Fibroblast of upper back skin (primary cell): ENCODE measurements at places on chromosomes 11 and 22.

- no peak for DNase-seq
These were observed 54.4 kb downstream of the ARL14EP start for GRCh38 chr11:30377347-30377746.

- peak; percentile 94 for DNase-seq
These were observed 47.6 kb upstream of the THY1 start for GRCh38 chr11:119470317-119471291.

DNA sequence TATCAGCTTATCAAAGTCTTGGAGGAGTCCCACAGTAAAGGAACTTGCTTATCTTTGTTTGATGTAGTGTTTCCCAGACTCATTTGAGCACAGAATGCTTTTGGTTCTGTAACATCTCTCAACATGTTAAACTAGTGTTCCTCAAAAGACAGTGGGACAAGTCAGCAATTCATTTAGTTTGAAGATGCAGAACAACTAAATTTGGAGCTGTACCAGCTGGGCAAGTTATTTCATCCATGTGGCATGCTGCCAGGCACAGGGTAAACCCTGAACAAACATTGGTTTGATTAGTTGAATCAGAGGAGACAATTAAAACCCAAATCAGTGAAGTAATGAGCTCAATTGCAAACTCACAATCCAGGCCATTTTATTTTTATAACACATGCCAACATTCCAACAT is 141.2 kb downstream of the CSNK2A3 start:
- DNase-seq = no peak

DNA sequence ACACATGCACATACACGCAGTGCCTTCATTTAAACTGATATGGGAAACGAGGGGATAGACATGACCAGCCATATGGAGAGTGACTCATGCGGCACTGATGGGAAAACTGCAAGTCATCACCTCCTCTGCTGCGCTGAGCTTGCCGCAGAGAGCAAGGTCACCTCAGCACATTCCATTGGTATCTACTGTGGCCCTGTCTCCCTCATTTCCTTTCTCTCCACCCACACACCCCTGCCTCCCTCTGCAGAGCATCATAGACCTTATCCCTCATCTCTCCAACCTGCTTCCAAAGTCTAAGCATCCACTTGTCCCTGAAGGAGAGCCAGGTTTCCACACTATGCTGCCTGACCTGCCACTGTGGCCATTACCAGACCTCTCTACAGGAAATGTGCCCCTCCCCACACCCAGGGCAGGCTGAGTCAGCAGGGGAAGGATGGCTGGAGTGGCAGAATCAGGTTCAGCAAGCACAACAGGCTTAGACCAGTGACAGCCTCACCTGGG is 116.9 kb upstream of the SNX19 start:
- DNase-seq = peak; percentile 95

- no peak for DNase-seq
These were observed 29.4 kb upstream of the NAV2 start for GRCh38 chr11:19683141-19683805.

DNA sequence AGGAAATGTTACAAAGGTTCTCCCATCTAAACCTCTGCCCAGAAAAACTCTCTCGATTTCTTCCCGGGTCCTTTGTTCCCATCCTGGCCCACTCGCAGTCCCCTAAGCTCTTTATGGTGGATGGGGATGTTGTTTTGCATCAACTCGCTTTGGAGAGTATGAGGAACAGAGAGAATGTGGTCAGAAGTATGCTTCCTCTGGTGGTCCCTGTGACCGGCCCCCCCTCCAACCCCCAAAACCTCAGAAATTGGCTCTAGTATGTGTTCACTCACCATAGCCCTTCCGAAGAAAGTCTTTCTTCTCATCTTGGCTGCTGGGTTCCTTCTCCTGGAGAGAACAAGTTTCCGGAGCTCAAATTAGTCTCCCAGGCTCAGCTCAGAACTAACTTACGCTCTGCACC is 54.4 kb downstream of the GRAMD1B start:
- DNase-seq = no peak

DNA sequence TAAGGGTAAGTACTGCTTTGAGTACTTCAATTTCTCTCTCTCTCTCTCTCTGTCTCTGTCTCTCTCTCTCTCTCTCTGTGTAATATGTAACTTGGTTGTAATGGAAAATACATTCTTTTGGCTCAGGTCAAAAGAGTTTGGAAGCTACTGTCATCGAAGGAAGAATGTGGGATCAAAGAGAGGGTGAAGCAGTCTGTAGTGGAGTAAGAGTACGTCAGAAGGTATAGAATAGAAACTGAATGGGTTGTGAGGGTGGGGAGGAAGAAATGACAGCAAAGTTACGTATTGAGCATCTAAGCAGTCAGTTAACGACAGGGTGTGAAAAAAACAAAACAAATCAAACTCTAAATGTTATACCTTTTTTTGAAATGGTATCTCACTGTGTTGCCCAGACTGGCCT is 10.0 kb downstream of the NCAM1 start:
- no peak for DNase-seq

DNA sequence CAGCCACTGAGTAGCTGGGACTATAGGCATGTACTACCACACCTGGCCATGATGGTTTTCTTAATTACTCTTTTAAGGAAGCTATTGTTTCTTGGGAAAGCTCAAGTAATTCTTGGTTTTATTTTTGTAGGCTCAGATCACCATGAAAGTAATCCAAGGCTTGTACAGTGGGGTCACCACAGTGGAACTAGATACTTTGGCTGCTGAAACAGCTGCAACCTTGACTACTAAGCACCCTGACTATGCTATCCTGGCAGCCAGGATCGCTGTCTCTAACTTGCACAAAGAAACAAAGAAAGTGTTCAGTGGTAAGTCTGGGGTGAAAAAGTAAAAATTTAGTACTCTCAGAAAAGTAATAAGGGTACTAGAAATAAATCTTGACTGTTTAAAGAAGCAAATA is 11.3 kb downstream of the RRM1 start:
- no peak for DNase-seq

DNA sequence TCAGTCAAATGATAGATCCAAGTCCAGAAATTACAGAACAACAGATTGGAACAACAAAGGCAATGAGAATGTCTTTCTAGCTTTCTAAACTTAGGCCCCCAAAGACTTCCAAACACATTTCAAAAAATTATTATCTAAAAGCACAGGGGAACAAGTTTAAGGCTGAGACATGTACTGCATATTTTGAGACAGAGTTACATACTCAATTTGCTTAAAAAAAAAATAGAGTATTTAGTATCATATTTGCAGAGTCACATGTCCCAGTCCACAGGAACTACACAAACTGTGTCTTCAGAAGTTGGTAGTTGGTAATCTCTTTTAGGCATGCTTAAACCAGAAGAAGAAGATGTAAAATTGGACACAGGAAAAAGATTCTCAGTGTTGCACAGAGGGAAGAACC is 127.2 kb downstream of the MAML2 start:
- no peak for DNase-seq

- no peak for DNase-seq
These were observed 58.0 kb upstream of the TTLL12 start for GRCh38 chr22:43244803-43245527.

DNA sequence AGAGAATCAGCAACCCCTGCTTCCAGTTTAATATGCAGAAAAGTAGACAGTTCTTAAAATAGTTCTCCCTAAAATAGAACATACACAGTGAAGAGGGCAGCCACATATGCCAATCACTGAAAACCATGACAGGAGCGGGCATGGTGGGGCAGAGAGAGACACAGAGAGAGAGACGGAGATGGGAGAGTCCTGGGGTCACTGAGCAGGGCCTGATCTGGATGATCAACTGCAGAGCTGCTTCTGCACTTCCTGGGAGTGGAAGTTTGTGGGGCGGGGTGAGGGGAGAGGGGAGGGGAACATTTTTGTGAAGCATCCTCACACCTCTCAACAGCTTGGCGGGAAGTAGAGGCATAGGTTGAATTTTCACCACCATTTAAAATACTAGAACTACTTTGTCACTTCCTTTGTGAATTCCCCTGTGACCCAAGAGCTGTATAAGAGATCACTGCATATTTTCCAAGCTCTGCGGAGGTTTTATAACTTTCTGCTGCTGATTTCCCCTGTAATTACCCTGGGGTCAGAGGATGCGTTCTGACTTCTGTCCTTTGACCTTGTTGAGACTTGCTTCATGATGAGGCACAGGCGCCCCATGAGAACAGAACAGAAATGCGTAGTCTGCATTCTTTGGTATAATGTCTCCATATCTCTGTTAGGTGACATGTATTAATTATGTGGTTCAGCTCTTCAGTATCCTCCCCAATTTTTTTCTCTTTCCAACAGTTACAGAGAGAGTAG is 419.4 kb downstream of the BRD1 start:
- no peak for DNase-seq

- DNase-seq = peak; percentile 26
These were observed 38.5 kb upstream of the NAV2 start for GRCh38 chr11:19673924-19674729.

- DNase-seq = no peak
These were observed 35.5 kb upstream of the GAB4 start for GRCh38 chr22:17043521-17043920.

DNA sequence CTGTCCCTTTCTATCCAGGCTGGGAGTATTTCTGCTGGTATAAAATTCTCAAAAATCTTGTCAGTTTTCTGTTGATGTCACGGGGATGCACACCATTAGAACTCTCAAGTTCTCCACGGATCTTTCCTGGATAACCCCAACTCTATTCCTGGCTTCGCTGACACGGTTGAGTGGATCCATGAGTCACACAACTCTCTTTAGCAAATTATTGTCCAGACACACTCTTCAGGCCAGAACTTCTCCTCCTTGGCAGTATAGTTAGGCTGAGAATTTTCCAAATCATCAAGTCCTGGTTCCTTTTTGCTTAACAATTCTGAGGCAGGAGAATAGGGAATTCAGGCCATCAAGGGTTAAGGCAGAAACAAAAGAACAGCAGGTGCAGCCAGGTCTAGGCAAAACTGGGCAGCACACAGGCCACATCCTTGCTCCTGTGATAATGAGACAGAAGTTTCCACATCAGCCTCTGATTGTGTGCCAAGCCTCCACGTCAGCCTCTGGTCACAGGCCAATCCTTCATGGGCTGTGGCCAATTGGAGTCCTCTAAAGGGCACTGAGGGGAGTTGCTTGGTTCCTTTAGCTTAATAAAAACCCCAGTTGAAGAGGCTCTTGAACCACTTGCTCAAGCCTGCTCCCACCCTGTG is 5.7 kb upstream of the ACAT1 start:
- DNase-seq = peak; percentile 79

DNA sequence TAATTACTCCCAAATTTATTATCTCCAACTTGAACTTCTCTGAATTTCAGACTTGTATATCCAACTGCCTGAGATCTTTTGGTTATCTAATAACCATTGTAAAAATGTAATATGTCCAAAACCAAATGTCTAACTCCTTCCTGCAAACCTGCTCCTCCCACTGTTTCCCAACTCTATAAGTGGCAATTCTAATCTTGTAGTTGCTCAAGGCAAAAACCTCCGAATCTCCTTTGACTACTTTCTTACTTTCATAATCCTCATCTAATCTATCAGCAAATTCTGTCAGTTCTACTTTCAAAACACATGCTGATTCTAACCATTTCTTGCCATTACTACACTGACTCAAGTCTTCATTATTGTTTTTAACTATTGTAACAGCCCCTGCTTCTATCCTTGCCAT is 55.7 kb downstream of the FAM168A start:
- no peak for DNase-seq

DNA sequence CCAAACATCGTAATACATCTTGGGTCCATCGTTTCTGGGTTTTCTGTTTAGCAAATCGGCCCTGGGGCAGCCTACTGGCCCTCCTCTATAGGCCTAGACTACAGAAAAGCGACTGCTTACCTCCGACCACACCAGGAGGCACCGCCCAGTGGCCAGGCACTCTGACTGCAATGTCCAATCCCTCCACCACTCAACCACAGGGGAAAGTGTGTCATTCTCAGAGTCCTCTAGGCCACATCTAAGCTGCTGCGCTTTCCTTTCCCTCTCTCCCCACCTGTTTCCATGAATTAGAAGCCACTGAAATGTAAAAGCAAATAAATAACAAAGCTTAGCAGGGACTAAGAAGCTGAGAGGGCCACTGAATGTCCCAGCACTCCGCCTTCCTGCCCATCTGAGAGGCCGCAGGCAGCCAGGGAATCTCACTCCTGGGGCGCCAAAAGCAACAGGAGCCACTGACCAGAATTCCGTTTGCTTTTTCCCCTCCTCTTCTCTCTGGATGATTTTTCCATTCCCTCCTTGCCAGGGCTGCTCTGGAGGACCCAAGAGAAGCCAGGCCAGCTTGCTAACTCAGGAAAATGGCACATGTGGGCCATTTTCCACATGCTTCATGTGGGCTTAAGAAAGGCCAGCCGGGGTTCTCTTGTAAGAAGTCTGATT is 50.1 kb upstream of the FLI1 start:
- no peak for DNase-seq

DNA sequence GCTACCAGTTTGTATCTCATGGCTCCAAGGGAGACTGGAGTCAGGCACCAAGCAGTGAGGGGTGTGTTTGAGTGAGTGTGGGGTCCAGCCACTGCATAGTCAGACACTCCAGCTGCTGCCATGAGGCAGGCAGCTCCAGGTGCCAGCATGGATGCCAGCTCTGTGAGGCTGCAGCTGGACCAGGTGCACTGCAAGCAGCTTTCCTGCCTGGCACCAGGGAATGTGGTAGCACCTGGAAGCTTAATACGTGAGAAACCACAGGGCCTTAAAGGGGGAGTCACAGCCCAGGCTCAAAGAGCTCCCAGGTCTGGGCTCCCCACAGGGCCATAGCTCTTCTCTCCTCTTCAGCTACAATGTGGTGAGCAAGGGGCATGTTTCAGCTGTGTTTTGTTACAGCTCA is 817.8 kb upstream of the LUZP2 start:
- DNase-seq = no peak

GRCh38 chr11:1358286-1358685 is 31.4 kb upstream of the BRSK2 start:
- no peak for DNase-seq

DNA sequence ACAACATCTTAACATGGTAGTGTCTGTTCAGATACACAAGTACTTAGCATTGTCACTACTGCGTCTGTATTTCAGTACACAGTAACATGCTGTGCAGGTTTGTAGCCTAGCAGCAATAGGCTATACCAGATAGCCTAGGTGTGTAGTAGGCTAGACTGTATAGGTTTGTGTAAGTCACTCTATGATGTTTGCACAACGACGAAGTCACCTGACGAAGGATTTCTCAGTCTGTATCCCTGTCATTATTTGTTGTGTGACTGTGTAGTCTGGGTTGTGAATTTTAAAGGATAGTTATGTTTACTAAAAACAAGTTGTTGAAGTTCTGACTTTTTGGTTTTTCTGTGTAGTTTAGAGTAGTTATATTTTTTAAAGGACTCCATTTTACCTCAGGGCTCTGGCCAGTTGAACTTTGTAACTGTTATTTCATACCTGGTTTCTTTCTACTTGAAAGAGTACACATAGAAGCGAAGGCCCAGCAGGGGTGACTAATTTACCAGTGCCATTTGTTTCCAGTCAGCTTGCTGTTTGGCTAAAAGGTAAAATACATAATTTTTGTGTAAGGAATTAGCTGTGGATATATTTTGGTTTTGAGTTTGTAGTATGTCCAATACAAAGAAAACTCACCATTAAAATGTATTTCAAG is 72.3 kb downstream of the PPP6R3 start:
- DNase-seq = no peak

GRCh38 chr11:85752890-85753581 is 57.9 kb downstream of the SYTL2 start:
- DNase-seq = peak; percentile 19

- DNase-seq = no peak
These were observed 2.0 kb upstream of the JAML start for GRCh38 chr11:118226781-118227180.
